ENCODE measurements at places on chromosomes 16 and 17.
A peak's percentile ranks its signal among the peaks of the same experiment; 100 is the strongest.

GRCh38 chr17:1725642-1726511 is 1.4 kb downstream of the WDR81 start:
- DNase-seq = no peak

- peak; percentile 53 for DNase-seq
These were observed 276.5 kb downstream of the XYLT1 start for GRCh38 chr16:17194190-17194780.

DNA sequence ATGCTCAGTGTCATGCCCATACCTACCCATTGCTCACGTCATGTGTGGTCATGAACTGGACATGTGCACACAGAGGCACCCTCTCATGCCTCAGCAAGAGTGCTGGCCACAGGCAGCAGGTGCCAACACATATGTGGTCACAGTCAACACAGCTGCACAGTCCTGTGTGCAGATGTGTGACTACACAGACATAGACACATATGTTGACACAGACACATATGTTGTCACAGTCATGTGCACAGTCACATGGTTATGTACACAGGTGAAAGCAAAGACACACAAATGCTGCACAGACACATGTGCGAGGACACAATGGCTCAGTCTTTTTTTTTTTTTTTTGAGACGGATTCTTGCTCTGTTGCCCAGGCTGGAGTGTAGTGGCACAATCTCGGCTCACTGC is 11.3 kb downstream of the SLC4A1 start:
- DNase-seq = no peak

GRCh38 chr16:72124148-72124547 is 30.5 kb downstream of the DHX38 start:
- DNase-seq = no peak

- no peak for DNase-seq
These were observed 534 bp downstream of the GPATCH8 start for GRCh38 chr17:44502598-44503146.

GRCh38 chr17:42268236-42268635 is 8.0 kb downstream of the STAT5B start:
- no peak for DNase-seq

- no peak for DNase-seq
These were observed 5.7 kb upstream of the SULT1A2 start for GRCh38 chr16:28602529-28602928.

- DNase-seq = no peak
These were observed 23.0 kb upstream of the SLC38A10 start for GRCh38 chr17:81317961-81318605.

- no peak for DNase-seq
These were observed 3.7 kb downstream of the ZG16B start for GRCh38 chr16:2833776-2834175.

DNA sequence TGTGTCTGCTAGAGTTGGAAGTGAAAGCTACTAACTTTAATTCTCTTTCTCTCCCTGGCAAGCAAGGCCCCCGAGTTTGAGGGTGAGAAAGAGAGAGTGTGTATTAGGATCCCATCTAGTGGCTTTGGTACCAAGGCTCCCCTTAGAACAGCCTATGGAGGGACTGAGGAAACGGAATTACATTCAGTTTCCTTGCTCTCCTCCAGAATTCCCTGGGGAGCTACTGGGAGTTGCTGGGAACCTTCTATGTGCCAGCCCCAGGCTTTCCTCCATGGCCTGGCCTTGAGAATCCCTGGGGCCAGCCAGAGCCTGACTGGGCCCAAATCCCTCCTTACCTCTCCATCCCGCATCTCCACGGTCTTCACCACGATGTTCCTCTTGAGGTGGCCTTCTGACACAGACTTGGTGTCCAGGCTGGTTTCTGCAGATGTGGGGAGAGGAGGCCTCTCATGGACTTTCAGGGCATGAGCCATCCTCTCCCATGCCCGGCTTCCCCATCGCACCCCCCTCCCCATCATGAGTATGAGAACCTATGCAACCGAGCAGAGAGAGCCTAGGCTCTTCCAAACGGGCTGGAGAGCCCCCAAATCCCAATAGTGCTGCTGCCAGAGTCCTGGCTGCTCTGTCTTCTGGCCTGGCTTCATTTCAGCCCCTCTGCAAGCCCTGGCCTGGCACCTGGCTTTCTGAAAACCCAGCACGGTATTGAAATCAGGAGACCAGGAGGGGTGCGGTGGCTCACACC is 7.4 kb downstream of the GFAP start:
- no peak for DNase-seq

- DNase-seq = no peak
These were observed 2.0 kb upstream of the RAI1 start for GRCh38 chr17:17679243-17679642.

- no peak for DNase-seq
These were observed 159.7 kb downstream of the CEP112 start for GRCh38 chr17:66032082-66032712.

- DNase-seq = no peak
These were observed 360.9 kb upstream of the TNRC6C start for GRCh38 chr17:77597418-77598240.

GRCh38 chr17:34670618-34671017 is 91.2 kb downstream of the TMEM132E start:
- DNase-seq = no peak

- no peak for DNase-seq
These were observed 1.1 kb upstream of the HOXB5 start for GRCh38 chr17:48594538-48595277.

DNA sequence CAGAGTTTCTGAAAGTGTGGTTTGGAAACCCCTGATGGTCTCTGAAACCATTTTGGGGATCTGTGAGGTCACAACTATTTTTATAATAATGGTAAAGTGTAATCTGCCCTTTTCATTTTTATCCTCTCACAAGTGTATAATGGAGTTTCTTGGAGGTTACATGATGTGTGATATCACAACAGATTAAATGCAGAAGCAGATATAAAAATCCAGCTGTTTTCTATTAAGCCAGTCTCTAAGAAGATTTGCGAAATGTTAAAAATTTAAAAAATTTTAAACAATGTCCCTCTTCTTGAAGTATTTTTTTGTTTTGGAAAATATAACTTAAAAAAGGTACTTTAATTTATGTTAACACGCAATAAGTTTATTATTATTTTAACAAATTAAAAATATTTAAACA is 48.7 kb downstream of the RPGRIP1L start:
- DNase-seq = no peak

GRCh38 chr16:84842516-84843148 is 22.8 kb downstream of the CRISPLD2 start:
- DNase-seq = no peak

DNA sequence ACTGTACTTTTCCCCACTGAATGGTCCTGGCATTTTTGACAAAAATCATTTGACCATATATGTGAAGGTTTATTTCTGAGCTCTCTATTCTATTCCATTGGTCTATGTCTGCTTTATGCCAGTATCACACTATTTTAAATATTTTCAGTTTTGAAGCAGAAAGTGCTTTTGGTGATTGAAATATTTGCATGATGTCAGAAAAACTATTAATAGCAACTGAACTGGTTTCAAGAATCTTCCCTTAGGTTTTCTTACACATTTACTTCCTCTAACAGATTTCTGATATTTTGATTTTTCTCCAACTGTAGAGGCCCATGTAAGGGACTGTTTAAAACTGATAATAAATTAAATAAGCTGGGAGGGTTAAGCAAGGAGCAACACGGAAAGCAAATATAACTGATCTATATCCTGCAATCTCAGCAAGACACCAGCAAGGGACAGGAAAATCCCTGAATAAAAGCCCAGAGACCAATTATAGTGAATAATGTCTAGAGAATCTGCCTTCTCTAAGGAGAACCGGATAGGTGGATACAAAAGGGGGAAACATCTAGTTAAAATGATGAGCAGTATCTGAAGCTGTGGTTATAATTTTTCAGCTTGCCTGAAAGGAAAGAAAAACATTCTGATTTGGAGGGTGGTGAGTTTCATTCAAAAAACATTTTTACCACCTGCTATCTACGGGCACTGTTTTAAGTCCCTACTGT is 80.9 kb upstream of the STAC2 start:
- no peak for DNase-seq

DNA sequence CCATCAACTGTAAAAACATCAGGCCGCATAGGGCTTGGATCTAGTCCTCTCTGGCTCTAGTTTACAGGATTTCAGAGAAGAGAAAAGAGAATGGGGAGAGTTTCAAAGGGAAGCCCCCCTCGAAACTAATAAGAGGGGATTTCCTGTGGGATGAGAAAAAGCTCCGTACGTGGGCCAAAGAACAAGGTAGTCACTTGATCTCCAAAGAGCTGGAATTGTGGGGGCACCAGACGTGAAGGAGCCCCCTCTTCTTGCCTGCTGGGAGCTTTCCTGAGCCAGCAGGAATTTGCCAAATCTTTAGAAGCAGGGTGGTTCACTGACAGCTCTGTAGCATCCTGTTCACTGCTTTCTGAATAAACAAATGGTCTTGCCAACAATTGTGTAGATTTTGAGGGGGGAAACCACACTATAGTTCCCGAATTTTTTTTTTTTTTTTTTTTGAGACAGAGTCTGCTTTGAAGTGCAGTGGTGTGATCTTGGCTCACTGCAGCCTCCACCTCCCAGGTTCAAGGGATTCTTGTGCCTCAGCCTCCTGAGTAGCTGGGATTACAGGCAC is 7.0 kb upstream of the TMIGD1 start:
- no peak for DNase-seq

- peak; percentile 41 for DNase-seq
These were observed 1.3 kb downstream of the TIMP2 start for GRCh38 chr17:78923660-78924453.

GRCh38 chr17:76268015-76268749 is 3.0 kb downstream of the UBALD2 start:
- peak; percentile 69 for DNase-seq

- no peak for DNase-seq
These were observed 35.1 kb upstream of the CHMP6 start for GRCh38 chr17:80956321-80957190.

DNA sequence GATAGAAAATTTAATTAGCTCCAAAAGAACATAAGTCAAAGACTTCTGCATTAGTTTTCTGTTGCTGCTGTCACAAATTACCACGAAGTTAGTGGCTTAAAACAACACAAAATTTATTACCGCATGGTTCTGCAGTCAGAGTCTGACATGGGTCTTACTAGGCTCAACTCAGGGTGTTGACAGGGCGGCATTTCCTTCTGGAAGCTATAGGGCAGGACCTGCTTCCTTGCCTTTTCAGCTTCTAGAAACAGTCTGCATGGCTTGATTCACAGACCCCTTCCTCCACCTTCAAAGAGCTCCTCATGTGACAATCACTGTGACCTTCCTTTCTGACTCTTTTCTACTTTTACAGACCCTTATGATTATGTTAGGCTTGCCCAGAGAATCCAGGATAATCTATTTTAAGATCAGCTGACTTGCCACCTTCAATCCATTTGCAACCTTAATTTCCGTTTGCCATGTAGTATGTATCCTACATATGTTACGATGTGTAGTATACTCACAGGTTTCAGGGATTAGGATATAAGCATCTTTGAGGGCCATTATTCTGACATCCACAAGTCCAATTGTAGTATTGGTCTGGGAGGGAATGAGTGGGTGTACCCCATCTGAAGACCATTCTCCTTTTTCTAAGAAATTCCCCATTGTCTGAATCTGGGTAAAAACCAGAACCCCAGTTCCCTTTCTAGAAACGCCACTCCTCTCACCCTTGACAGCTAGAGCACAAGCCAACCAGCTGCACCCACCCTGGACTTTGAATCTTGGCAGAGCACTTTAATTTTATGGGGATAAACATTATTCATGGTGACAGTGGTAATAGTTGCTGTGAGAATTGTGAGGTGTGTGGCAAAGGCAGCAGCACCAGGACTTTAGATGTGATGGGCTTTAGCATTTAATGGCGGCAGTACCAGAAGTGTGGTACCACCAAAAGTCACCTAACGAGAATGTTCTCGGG is 265.5 kb downstream of the KCNJ2 start:
- DNase-seq = no peak

DNA sequence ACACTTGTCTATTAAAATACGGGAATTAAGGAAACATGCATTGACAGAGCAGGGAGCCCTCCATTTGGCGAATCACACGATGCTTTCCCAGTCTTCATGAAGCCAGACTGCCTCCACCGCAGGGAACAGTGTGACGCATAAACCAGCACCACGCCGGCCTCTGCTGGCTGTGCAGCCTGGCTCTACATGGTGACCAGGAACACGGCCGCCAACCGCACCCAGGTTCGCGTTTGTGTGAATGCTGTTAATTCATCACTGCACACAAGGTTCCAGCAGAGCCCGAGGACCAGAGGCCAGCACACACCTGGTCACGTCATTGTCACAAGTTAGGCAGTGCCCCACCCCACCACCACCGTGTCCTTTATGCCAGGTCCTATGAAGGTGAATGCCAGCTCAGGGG is 26.7 kb downstream of the TMEM204 start:
- no peak for DNase-seq

GRCh38 chr16:46853713-46854443 is 22.9 kb upstream of the C16orf87 start:
- DNase-seq = peak; percentile 43

GRCh38 chr17:78672871-78673371 is 95.7 kb upstream of the DNAH17 start:
- DNase-seq = no peak

- no peak for DNase-seq
These were observed 30.6 kb downstream of the CENPV start for GRCh38 chr17:16322636-16323035.

- DNase-seq = no peak
These were observed 7.9 kb upstream of the SCNN1G start for GRCh38 chr16:23174622-23175021.

GRCh38 chr16:71367241-71367976 is 8.9 kb downstream of the CALB2 start:
- DNase-seq = no peak

- no peak for DNase-seq
These were observed 346.2 kb upstream of the TBX2 start for GRCh38 chr17:61053469-61053868.

DNA sequence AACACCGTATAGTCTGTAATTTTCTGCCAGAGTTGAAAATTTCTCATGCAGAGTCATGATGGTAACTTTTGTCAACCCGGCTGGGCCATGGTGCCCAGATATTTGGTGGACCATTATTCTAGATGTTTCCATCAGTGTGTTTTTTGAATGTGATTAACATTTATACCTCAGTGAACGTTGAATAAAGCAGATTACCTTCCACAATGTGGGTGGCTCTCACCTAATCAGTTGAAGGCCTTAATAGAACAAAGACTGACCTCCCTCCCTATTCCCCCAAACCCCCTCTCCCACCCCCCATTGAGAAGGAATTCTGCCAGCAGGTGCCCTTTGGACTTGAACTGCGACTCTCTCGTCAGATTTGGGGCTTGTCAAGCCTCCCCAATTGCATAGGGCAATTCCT is 6.4 kb upstream of the CA5A start:
- DNase-seq = no peak

- no peak for DNase-seq
These were observed 467.3 kb downstream of the KCNJ2 start for GRCh38 chr17:70636517-70637133.
